GM13977 (cell line): ENCODE measurements at places on chromosomes 13 and 19.

GRCh38 chr13:45195421-45195820 lies 5.4 kb downstream of the KCTD4 start:
- no peak for DNase-seq

DNA sequence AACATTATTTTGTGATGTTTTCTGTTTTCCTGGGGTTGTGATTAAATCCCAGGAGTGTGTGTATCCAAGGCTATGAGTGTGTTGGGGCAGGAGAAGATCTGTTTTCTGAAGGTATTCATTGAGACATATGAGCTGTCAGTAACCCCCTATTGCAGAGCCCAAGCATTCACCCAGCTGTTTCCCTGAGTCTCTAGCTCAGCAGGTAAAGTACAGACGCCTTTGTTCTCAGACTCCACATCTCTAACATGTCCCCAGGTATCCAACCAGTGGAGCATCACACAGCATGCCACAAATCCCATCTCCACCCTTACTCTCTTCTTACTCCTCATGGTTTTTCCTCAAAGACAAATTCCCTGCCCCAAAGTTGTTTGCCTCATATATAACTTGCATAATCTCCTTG lies 213.6 kb downstream of the PCDH20 start:
- no peak for DNase-seq

DNA sequence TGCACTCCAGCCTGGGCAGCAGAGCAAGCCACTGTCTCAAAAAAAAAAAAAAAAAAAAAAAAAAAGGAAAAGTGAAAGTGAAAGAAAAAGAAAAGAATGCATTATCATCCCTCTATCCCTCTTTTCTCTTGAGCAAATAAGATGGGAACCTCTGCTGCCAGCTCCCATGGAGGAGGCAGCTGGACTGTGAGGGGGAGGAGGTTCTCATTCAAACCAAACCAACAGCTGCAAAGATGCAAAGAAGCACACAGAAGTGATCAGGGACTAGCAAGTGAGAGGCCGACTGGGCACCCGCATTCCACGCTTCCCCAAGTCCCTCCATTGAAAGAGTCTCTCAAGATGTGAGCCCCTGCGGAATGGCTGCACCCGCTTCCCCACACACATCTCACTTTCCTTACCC lies 63.5 kb downstream of the TSHZ3 start:
- DNase-seq, result no peak

DNA sequence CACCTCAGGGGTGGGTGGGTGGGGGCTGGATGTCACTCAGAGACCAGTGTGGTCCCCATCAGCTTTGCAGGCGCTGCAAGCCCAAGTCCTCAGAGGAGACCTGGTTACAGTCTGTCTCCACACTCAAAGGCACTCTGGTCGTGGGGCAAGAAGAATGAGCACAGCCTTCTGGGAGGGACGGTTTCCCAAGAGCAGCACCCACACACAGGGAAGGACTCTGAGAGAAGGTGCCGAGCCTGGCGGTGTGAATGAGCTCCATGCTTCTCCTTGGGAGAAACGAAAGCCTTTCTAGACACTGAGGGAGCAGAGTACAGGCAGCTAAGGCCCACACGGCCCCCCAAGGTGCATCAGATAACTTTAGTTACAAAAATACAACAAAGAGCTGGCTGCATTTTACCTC lies 473.6 kb downstream of the FOXO1 start:
- no peak for DNase-seq

DNA sequence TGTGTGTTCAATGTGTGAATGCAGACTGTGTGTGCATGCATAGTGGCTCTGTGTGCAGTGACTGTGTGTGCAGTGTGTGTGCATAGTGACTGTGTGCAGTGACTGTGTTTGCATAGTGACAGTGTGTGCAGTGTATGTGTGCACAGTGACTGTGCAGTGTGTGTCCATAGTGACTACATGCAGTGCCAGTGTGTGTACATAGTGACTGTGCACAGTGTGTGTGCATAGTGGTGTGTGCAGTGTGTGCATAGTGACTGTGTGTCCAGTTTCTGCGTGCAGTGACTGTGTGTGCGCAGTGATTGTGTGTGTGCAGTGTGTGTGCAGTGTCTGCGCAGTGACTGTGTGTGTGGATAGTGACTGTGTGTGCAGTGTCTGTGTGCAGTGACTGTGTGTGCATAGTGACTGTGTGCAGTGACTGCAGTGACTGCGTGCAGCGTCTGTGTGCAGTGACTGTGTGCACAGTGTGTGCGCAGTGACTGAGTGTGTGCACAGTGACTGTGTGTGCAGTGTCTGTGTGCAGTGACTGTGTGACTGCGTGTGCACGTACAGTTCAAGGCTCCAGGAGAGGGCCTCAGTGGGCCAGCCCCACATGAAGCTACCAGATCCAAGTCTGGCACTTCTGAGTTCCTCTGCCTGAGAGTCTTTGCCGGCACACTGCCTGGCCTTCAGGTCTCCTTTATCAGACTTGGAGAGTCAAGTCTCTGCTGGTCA lies 90.3 kb downstream of the IER2 start:
- DNase-seq, result no peak

GRCh38 chr13:101621099-101621498 lies 168.6 kb downstream of the ITGBL1 start:
- DNase-seq, result no peak

DNA sequence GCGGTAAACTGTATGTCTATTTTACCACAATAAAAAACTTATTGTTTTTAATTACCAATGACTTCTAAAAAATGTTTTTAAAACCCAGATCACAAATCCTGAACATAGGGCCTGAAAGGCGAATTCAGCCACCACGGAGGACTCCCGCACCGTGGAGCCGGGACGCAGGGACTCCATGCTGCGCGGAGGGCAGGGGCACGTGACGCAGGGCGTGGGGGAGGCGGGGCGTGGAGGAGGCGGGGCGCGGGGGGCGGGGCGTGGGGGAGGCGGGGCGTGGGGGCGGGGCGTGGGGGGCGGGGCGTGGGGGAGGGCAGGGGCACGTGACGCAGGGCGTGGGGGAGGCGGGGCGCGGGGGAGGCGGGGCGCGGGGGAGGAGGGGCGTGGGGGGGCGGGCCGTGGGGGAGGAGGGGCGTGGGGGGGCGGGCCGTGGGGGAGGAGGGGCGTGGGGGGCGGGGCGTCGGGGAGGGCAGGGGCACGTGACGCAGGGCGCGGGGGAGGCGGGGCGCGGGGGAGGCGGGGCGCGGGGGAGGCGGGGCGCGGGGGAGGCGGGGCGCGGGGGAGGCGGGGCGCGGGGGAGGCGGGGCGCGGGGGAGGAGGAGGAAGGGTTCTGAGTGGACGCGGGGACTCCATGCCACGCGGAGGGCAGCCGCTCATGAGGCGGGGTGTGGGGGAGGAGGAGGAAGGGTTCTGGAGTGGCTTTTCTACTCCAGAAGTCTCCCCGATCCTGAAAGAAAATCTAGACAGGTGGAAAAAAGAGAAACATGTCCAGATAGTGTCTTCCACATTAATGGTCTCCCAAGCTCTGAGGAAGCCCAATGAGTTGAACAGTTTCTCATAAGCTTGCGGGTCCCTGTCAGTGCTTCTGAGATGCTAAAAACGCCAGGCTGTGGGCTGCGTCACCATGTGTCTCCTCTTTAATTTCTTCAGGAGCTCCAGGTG lies 4.4 kb upstream of the PROZ start:
- DNase-seq, result peak; percentile 86

GRCh38 chr13:74794582-74794981 lies 660.4 kb upstream of the KLF12 start:
- no peak for DNase-seq

- peak; percentile 65 for DNase-seq
Measured at GRCh38 chr19:50203281-50204080, at the start of gene MYH14. MYH14 (plus strand) TSS chr19:50203622; CDS start chr19:50210366, 6,744 bp downstream.

DNA sequence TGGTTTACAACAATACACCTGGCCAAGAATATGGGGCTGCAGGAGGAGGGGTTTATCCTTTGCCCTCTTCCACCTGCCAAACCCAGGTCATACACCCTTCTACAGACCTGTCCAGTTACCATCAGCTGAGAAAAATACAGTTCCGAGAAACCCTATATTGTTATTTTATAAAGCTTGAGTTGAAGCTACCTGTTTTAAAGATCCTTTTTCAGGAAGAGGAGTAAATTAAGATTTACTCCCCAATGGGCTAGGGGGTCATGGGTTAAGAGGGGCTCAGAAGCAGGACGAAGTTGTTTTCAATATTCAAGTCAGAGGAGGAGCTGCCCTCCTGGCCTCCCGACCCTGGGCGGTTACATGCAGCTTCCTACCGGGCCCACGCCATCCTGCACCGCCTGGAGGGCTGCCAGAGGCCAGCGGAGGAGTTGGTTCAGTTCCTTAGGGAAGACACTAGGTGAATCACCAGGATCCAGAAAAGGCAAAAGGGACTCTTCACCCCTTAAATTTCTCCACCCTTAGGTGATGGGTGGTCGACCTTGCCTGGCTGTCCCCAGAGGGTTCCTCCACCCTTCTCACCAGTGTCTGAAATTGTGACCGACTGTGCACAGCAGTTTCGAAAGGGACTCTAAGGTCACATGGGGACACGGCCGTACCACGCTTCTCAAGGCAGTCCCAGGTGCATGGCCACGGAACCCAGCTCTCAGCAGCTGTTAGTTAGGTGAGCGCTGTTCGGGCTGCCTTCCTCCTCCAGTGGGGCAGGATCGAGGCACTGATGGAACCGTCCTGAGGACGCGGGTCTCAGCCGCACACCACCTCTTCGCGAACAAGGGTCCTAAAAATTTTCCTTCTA lies 1.2 kb downstream of the GJB2 start:
- DNase-seq, result no peak

DNA sequence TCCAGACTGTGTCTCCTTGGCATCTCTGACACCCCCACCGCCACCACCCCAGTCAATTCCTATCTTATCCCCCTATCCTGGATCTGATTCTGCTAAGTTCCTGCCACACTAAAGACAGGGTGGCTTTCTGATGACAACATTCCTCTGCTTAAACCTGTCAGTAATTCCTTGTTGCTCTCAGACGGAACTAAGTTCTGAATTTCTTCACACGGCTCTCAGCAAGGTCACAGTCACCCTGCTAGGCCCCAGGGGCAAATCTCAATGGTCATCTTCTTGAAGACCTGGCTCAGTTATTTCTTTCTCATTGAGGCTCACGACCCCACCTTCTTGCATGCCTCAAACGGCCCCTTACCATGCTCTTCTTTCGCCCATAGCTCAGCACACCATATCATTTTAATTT lies 7.6 kb downstream of the ALOX5AP start:
- no peak for DNase-seq

DNA sequence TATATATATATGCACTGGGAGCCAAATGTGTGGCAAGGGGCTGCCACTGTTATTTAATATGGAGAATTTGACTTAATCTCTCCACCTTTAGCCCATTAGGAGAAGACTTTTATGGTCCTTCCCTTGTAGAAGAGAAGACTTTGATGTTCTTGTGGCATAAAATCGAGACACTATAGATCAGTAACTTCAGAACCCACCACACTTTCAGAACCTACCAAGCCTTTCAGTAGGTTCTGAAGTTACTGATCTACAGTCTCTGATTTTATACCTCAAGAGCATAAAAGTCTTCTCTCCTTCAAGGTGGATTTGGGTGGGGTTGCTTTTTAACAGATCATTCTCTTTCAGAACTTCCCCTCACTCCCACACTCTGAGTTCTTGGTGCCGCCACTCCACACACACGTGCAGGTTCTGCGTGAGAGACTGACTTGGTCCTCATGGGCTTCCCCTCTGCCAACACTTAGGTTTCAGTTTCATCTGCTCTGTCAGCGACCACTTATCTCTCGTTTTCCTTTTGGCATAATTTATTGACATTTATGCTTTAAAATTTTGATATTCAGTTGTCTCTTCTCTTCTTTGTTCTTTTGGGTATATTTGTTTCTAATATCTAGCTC lies 213.4 kb upstream of the PCDH17 start:
- no peak for DNase-seq

DNA sequence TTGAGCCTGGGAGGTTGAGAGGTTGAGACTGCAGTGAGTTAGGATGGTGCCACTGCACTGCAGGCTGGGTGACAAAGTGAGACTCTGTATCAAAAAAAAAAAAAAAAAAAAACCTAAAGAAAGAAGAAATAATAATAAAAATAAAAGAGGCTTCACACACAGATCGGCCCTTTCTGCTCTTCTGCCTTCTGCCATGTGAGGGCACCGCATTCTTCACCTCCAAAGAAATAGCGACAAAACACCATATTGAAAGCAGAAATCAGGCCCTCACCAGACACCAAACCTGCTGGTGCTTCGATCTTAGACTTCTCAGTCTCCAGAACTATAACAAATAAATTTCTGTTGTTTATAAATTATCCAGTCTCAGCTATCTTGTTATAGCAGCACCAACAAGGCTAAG lies 3.0 kb downstream of the ZNF649 start:
- no peak for DNase-seq

GRCh38 chr19:29405728-29405995 lies 120.1 kb upstream of the VSTM2B start:
- no peak for DNase-seq

DNA sequence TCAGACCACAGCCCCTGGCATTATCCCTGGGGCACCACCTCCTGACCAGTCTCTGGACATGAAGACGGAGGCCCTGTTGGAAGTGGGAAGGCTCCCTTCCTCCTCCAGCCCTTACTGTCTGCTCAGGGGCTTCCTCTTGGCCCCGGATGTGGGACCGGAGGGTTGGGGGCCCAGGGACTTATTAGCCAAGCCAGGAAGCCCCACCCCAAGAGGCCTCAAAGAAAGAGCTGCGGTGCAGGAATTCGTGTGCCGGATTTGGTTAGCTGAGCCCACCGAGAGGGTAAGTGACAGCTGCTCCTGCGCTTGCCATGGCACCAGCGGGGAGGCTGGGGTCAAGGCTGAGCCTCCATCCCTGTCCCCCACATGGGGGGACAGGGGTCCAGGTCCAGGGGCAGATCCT lies at the start of gene RETN:
RETN (plus strand) TSS at position 208 of the 400 bp plus-strand sequence. CDS start 278 bp downstream, outside the sequence.
- no peak for DNase-seq

GRCh38 chr13:49444524-49445395 lies 686 bp downstream of the SETDB2 start:
- peak; percentile 21 for DNase-seq

- DNase-seq, result no peak
Measured at GRCh38 chr13:43629691-43630480, 156.9 kb downstream of the ENOX1 start.

DNA sequence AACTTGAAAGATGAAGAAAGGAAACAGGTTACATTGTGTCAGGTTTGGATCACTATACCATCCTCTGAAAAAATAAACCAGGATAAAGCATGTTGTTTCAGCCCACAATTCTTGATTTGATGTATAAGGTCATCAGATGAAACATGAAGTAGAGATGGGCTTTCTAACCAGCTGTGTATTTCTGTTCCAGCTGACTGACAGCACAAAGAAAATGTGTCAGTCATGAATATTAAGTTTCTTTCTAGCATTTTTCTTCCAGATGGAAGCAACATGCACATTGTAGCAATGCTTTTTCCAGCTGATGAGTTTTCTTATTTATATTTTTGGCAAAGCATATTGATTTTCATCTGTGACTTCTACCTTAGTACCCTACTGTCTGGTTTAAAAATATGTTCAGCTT lies 199.6 kb downstream of the OXGR1 start:
- DNase-seq, result no peak

DNA sequence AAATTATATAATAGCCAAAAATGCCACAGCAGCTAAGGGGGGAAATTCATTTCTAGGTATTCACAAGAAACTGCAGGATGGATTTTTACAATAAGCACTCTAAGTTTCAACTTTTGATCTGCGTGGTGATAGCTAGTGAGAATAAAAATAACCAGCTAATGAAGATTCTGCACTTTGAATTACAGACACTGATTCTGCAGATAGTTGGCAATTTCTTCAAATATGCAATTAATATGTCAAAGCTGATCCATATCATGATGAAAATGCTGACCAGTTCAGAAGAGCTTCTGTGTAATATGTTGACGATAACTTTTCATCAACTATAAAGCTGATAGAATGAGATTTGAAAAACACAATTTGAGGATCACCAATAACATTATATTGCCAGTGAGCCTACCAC lies 1272.9 kb downstream of the EFNB2 start:
- no peak for DNase-seq

- DNase-seq, result no peak
Measured at GRCh38 chr13:61094865-61095264, 320.8 kb downstream of the PCDH20 start.
